ENCODE measurements at places on chromosomes 1 and 21. TPM values are rescaled to one million over a fixed set of nuclear protein-coding genes. Genes with fewer than 3 reads are reported as not detected.

The IFI44L gene
- 5.3 TPM for total RNA-seq

The CHML gene
- total RNA-seq: 7.6 TPM

The DNM3 gene
- total RNA-seq: not detected

The APCS gene
- total RNA-seq: not detected

The DNALI1 gene
- 9.6 TPM for total RNA-seq

The HSD3B1 gene
- not detected for total RNA-seq

The TNFRSF18 gene
- total RNA-seq: 1.9 TPM

The SH2D1B gene
- total RNA-seq: not detected

The SEMA4A gene
- 0.35 TPM for total RNA-seq

The ERG gene
- total RNA-seq: not detected
